Caco-2 (cell line): ENCODE measurements at places on chromosomes 5 and 9.

DNA sequence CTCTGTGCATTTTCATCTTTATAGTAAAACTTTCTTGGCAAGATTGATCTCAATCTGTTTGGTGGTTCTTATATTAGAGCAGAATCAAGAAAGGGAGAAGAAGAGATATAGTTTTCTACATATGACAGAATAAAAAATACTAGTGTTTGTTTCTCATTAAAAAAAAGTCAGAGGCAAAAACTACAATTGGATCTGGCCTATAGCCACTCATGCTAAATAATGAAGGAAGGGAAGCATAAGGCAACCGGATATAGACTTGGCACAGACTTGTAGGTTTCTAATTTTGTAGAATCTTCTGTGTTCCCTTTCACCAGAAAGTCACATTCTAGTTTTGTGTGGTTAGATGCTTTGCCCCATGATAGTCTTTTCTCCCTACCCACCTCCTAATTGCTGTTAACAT, 306.2 kb downstream of the PIK3R1 start:
- no peak for DNase-seq

GRCh38 chr5:43038496-43038989, 1.6 kb downstream of the ANXA2R start:
- DNase-seq = no peak

GRCh38 chr9:133932633-133933032, 59.5 kb downstream of the VAV2 start:
- DNase-seq = no peak

DNA sequence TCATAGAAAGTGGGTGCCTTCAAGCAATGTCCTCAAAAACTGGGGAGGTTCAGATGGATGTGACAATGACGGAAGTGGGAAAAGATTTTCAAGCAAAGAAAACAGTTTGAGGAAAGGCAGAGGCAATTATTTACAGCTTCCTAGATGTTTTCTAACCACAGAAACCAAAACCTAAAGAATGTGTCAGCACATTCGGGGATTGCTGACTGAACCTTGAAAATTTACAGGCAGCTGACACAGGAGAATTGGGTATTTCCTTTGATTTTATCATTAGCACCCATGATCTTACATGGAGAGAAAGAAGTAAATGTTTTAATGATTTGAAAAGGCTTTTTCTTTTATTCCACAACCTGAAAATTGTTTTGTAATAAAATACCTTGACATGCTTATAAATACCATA, 369.0 kb downstream of the ACTL7B start:
- DNase-seq = no peak

GRCh38 chr5:181114844-181115778, 15.9 kb downstream of the OR2V1 start:
- DNase-seq = no peak

GRCh38 chr5:100889896-100890295, 13.2 kb downstream of the ST8SIA4 start:
- no peak for DNase-seq

- peak; percentile 45 for DNase-seq
Observed at GRCh38 chr5:54766748-54767147, 218.6 kb downstream of the ESM1 start.

DNA sequence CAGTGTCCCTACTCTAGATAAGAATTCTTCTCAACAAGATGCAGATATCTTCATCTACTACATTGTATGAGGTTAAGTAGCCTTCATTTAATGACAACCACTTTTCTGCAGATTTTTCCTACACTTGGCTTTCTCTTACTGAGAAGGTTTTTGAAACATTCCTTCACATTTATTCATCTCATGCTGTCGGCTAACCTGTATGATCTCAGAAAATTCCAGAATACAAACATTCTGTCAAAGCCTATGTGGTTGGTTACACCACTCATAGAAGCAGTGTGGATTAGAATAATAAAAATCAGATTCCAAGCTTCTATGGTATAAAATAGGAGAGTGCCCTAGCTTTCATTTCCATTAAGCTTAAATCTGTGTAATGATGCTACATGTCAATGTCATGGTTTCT, 39.4 kb upstream of the ERCC6L2 start:
- DNase-seq = no peak

DNA sequence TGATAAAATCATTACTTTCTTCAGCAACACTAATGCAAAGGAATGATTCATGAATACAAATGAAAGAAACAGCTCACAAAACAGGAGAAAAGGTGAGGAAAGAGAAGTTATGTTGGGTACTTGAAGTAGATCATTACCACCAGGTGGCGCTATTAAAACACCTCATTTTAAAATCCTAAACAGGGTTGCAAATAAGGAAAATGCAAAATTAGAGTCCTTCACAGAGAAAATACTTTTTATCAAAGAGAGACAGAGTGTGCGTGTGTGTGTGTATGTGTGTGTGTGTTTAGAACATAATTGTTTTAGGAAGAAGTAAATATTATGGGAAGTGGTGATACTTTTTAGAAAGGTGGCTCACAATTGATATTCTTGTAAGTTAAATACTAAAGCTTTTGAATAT, 49.5 kb upstream of the CD180 start:
- DNase-seq = peak; percentile 55

DNA sequence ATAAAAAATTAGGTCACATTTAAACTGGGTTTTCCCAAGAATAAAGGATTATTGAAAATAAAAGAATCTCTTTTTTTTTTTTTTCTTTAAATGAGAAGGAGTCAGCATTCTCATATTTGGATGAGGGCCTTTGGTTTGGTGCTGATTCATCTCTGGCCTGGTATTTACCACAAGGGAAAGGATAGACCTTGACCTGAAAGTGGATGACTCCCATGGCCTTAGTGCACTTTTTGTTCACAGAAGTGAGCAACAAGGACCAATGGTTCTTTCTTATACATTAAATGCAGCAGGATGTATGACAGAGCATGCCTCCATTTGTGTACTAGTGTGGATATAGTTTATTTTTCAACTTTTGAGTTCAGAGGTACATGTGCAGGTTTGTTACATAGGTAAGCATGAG, 6.9 kb downstream of the YTHDC2 start:
- no peak for DNase-seq

- no peak for DNase-seq
Observed at GRCh38 chr5:147826361-147826760, 5.1 kb downstream of the SPINK1 start.

GRCh38 chr5:133371371-133372155, 240.8 kb downstream of the FSTL4 start:
- DNase-seq = no peak

- no peak for DNase-seq
Observed at GRCh38 chr9:28976250-28976649, 1403.0 kb upstream of the C9orf72 start.

DNA sequence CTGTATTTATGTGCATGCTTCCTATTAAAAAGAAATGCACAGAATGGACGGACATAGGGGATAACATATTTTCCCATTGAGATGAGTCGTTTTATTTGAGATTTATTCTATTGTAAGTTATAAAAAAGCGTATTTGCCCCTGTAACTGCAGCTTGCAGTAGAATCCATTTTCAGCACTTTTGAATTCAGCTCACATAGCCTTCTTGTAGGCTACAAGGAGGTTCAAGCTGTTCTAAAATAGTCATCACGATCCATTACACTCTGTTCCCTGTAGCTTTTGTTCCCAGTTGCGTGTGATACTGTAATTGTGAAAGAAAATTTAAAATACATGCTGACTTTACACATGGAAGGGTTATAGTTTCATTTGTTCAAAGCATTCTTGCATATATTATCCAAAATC, 40.9 kb upstream of the POC5 start:
- DNase-seq = no peak

DNA sequence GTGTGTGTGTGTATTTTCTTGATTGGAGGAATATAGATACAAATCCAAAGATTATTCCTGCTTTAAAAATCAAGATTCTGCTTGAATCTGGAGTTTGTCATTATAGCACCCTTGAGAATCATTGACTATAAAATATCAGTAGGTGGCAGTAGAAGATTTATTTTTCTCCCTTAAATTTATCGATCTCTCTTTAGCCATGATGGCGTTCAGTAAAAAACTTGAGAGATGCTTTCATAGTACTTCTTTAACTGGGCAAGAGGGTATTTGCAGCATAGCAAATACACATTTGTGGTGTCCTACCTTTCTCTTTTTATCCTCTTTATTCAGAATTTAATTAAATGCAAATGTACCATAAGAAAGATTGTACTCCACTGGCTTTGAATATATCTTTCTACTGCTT, 307.7 kb downstream of the ADGRV1 start:
- no peak for DNase-seq

DNA sequence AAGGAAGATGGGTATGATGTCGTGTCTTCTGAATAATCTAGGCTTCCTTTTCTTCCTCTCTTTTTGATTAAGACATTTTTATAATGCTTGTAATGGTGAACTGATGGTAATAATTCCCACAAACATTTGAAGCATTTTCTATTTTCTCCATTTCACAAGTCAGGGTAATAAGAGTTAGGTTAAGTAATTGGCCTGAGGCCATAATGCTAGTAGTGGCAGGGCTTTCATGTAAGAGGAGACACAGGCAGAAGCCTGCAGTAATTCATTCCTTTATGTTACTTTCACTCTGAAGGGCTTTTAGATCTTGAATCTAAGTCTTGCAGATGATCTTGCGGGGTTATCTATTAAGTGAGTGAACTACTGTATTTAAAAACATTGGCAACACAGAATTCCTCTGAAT, 374.9 kb downstream of the MAT2B start:
- no peak for DNase-seq

- no peak for DNase-seq
Observed at GRCh38 chr9:80957801-80958200, 731.5 kb downstream of the TLE1 start.

DNA sequence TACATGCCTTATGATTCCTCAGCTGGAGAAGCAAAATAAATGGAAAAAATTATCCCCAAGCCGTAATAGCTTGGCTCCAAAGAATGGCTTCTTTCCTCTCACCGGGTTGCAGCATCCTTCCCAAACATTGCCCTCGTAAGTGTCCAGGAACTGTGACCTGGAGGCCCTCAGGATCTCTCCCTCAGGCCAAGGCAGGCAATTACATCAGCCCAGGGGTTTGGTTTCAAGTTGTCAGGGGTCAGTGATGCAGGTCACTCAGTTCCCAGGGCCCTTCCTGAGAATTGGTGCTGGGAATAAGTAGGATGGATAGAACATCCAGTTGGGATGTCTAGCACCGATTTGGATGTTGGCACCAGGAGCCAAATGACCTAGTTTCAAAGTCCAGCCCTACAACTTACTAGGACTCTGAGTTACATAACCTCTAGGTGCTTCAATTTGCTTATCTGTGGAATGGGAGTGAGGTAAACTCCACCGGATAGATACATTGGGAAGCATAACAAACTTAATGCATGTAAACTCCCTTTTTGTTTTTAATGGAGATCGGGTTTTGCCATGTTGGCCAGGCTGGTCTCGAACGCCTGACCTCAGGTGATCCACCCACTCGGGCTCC, 133.5 kb upstream of the DAP start:
- DNase-seq = no peak

- no peak for DNase-seq
Observed at GRCh38 chr5:55993731-55994494, 850 bp downstream of the IL6ST start.

- DNase-seq = no peak
Observed at GRCh38 chr5:163773226-163773625, 267.8 kb downstream of the MAT2B start.

DNA sequence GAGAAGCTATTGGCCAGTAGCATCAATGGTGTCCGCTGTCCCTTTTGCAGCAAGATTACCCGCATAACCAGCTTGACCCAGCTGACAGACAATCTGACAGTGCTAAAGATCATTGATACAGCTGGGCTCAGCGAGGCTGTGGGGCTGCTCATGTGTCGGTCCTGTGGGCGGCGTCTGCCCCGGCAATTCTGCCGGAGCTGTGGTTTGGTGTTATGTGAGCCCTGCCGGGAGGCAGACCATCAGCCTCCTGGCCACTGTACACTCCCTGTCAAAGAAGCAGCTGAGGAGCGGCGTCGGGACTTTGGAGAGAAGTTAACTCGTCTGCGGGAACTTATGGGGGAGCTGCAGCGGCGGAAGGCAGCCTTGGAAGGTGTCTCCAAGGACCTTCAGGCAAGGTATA, 10.8 kb downstream of the TRIM32 start:
- no peak for DNase-seq

DNA sequence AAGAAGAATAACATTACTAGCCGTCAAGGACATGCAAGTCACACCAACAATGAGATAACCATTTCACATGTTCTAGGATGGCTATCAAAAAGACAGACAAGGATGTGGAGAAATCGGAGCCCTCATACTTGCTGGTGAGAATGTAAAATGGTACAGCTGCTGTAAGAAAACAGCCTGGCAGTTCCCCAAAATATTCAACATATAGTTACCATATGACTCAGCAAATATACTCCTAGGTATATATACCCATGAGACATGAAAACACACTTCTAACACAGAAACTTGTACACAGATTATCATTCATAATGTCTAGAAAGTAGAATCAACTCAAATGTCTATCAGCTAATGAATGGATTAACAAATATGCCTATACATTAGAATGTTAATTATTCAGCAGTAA, 105.4 kb upstream of the PCAT7 start:
- no peak for DNase-seq

- no peak for DNase-seq
Observed at GRCh38 chr5:95229646-95230045, 55.2 kb downstream of the MCTP1 start.

DNA sequence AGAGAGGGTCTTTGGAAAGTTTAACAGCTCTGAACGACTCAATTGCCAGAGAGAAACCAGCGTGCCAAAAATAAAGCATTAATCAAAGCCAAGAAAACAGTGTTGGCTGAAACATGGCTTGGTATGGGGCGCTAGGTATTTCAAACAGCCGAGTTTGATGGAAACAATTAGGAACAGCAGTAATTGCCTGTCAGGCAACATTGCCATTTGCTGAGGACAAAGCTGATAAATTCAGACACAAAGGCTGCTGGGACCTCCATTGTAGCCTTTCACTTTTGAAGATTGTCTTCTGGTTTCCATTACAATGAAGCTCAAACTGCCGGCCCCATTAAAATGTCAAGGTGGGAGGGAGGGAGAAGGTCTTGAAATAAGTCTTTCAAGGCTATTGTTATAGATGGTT, 125.4 kb upstream of the SPDL1 start:
- no peak for DNase-seq

- no peak for DNase-seq
Observed at GRCh38 chr5:167777746-167778145, 513.7 kb upstream of the WWC1 start.

- DNase-seq = no peak
Observed at GRCh38 chr5:6201631-6202030, 176.7 kb downstream of the MED10 start.

DNA sequence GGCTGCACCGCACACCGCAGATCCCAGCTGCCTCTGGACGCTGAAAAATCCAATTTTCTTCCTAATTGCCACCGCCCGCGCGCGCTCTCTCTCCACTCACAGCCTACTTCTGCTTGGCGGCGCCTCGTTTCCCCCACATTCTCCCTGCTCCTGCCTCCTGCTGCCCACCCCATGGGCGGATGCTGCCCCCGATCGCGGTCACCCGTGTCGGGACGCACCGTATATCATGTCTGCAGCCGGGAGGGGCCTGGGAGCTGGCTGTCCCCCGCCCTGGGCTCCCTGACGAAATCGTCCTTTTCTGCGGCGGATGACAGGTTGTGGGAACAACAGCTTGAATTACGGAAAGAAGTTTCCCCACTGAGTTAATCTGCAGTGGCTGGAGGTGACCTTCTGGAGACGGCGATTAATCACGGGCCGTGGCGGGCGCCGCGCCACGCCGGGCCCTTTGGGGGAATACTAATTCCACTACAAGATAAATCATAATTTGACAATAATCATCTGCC, 36.3 kb upstream of the PSD2 start:
- DNase-seq = no peak

GRCh38 chr9:4520055-4520454, 29.8 kb downstream of the SLC1A1 start:
- DNase-seq = no peak
